H9 (cell line): ENCODE measurements at places on chromosomes 16 and 17. TPM values are rescaled to one million over a fixed set of nuclear protein-coding genes. Genes with fewer than 3 reads are reported as not detected.

DNA sequence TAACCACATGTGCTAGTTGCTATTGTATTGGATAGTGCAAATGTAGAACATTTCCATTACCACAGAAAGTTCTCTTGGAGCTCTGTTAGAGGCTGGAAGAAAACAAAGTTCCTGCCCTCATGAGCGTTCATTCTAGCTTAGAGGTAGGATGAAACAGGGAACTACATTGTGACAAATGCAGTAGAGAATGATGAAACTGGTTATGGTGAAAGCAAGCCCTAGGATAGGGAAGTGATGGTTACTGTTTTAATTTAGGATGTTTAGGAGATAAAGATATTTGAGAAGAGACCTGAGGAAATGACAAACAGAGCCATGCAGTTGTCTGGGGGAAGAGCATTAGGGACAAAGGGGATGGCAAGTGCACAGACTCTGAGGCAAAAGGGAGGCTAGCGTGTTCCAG, 50.7 kb downstream of the AATF start:
- H3K4me3 ChIP-seq = no peak overlapping the region
- no peaks in the 10 kb centered on the region for H3K4me1 ChIP-seq
- peaks cover 71% of the 10 kb centered on the region for H3K36me3 ChIP-seq
- no peaks in the 10 kb centered on the region for H3K27me3 ChIP-seq

DNA sequence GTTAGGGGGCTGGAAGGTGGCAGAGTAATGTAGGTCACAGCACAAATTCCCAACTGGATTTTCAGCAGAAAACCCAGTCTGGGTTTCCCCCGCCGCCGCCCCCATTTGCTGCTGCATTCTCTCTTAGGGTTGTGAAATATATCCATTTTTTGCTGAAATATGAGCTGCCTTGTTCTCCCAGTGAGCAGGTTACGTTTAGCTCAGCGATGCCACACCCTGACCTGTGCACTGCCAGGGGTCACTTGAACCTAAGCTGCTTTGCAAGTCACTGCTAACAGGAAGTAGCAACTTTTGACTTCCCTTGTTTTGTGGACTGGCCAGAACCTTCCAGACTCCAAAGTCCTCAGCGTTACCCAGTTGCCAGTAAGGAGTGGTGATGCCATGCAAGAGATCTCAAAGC, 274.1 kb downstream of the CPPED1 start:
- DNase-seq = no peak
- no peak overlapping the region for H3K4me3 ChIP-seq
- H3K4me1 ChIP-seq = no peaks in the 10 kb centered on the region
- H3K27me3 ChIP-seq = no peaks in the 10 kb centered on the region

DNA sequence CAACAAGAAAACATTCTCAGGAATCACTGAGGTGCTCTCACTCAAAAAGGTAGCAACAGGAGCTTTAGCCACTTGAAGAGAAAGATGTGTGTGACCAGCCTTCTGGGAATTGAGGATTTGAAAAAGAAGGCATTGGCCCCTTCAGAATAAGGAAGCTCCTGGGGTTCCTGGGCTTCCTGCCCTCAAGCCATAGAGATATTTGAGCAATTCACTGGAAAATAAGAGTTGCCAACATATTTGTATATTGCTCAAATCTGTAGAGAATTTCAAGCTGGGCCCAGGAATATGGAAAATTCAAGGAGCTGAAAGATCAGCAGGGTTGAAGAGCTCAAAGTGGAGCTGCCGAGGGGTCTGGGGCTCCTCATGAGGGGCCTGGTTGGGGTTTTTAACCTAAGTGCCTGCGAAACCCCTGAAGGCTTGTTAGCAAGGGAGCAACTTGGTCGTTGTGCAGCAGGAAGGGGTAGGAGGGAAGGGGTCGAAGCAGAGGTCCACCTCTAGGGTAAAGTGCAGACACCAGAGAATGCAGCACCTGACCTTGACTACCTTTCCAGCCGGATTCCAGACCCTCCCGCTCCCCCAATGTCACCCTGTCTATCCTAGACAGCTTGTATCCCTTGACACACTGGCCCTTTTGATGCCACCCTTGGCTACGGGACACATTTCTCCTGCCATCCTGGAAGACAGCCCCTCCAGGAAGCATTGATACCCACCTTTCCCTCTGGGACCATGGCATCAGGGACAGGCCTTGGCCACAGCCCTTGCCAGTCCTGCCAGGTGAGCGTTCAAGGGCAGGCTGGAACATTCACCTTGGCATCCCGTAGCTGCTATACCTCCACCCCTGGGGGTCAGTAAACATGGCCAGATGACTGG, 67.6 kb upstream of the SREBF1 start:
- H3K27ac ChIP-seq = no peak overlapping the region
- no peak for DNase-seq
- H3K27me3 ChIP-seq = no peaks in the 10 kb centered on the region
- peaks cover 2% of the 10 kb centered on the region; the same call in 1 of the 2 replicates for H3K4me1 ChIP-seq
- no peaks in the 10 kb centered on the region for H3K36me3 ChIP-seq

GRCh38 chr17:10156948-10157607, 41.3 kb downstream of the GAS7 start:
- H3K36me3 ChIP-seq = no peaks in the 10 kb centered on the region
- H3K27ac ChIP-seq = no peak overlapping the region
- no peak for DNase-seq
- no peaks in the 10 kb centered on the region for H3K27me3 ChIP-seq
- H3K4me1 ChIP-seq = no peaks in the 10 kb centered on the region

DNA sequence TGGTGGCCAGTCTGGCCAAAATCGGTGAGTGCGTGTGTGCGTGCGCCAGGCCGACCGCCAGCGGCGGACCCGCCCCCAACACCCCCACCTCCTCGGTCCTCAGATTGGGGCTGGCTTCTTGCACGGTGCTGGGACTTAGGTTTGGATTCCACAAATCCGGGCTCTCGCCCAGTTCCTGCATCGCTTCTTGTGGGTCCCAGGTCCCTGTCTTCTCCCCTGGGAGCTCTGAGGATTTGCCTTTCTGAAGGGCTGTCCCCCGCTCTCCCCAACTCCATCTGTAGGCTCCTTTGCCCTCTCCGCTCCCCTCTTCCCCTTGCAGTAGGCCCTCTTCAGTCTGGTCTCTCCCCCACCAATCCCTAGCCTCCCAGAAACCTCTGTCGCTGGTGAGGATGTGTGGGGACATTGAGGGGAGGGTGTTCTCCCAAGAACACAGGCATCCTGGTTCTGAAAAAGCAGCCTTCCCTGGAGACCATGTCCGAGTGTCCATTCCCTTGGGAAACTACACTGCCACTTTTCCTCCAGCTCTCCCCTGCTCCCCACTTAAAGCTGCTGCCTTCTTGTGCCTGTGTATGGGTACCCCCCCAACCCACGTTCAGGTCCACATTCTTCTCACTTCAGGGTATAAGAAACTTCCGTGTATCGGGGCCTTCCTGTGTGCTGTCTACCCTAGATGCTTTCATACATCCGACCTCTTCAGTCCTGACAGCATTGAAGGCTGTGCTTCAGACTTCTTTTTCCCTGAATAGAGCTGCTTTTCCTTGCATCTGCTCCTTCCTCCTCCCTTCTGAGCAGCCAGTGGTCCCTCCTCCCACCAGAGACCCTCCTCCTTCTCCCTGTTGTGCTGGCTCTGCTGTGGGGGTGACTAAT, 632 bp downstream of the SLC9A5 start:
- no peak for DNase-seq
- peak overlapping the region; percentile 83 for H3K4me3 ChIP-seq
- H3K27ac ChIP-seq = no peak overlapping the region
- H3K36me3 ChIP-seq = no peaks in the 10 kb centered on the region
- H3K27me3 ChIP-seq = no peaks in the 10 kb centered on the region; the same call in 1 of the 2 replicates
- peaks cover 4% of the 10 kb centered on the region; the same call in 1 of the 2 replicates for H3K4me1 ChIP-seq

GRCh38 chr17:50790618-50791017, 23.3 kb upstream of the ANKRD40CL start:
- DNase-seq = no peak
- 0 out of 2 replicates have a peak, but pooled peaks cover 4% of the 10 kb centered on the region for H3K4me1 ChIP-seq
- H3K27ac ChIP-seq = no peak overlapping the region
- H3K27me3 ChIP-seq = no peaks in the 10 kb centered on the region

GRCh38 chr17:1055751-1056645, 59.1 kb downstream of the TIMM22 start:
- peaks cover 26% of the 10 kb centered on the region for H3K36me3 ChIP-seq
- H3K27me3 ChIP-seq = no peaks in the 10 kb centered on the region
- no peak overlapping the region for H3K27ac ChIP-seq
- H3K4me1 ChIP-seq = no peaks in the 10 kb centered on the region
- peak; percentile 84 for DNase-seq
- no peak overlapping the region for H3K4me3 ChIP-seq

GRCh38 chr16:53713403-53714204, 9.6 kb downstream of the FTO start:
- H3K27me3 ChIP-seq = no peaks in the 10 kb centered on the region
- H3K4me3 ChIP-seq = no peak overlapping the region
- H3K36me3 ChIP-seq = no peaks in the 10 kb centered on the region
- H3K27ac ChIP-seq = no peak overlapping the region
- no peak for DNase-seq

DNA sequence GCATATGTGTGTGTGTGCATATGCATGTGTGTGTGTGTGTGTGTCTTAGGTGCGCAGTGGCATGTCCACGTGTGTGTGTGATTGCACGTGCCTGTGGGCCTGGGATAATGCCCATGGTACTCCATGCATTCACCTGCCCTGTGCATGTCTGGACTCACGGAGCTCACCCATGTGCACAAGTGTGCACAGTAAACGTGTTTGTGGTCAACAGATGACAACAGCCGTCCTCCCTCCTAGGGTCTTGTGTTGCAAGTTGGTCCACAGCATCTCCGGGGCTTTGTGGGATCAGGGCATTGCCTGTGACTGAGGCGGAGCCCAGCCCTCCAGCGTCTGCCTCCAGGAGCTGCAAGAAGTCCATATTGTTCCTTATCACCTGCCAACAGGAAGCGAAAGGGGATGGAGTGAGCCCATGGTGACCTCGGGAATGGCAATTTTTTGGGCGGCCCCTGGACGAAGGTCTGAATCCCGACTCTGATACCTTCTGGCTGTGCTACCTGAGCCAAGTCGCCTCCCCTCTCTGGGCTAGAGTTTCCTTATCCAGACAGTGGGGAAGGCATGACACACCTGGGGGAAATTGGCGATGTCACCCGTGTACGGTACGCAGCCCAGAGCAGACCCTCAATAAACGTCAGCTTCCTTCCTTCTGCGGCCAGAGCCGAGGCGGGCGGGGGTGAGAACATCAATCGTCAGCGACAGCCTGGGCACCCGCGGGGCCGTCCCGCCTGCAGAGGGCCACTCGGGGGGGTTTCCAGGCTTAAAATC, 47.6 kb downstream of the IL21R start:
- no peak for DNase-seq
- H3K27me3 ChIP-seq = no peaks in the 10 kb centered on the region
- H3K27ac ChIP-seq = no peak overlapping the region
- no peaks in the 10 kb centered on the region for H3K4me1 ChIP-seq
- H3K4me3 ChIP-seq = no peak overlapping the region
- H3K36me3 ChIP-seq = peaks cover 11% of the 10 kb centered on the region

DNA sequence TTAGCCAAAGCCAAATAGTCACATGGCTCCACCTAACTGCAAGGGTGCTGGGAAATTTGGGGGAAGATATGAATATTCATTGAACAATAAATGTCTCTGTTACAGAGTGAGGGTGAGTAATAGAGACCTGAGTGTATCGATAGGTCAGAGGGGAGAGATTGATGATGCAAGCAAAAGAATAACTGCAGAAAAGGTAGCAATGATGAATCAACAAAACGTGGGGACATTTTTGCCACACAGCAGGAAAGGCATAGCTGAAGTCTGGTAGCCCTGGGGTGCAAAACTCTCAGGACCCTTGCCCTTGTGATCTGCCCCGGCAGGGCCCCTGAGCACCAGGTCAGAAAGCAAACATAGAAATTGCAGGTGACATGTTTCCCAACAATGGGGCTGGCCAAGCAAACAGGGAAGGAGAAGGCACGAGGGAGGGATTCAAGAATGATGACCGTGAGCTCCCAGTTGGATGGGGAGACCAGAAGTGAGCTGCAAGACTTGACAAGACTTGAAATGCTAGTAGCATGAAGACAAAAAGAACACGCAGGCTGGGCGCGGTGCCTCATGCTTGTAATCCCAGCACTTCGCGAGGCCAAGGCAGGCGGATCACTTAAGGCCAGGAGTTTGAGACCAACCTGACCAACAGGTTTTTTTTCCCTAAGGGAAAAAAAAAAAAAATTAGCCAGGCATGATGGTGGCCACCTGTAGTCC, 12.7 kb upstream of the HERPUD1 start:
- no peak for DNase-seq
- H3K4me3 ChIP-seq = no peak overlapping the region
- H3K4me1 ChIP-seq = no peaks in the 10 kb centered on the region
- H3K27me3 ChIP-seq = no peaks in the 10 kb centered on the region

Gene TM4SF5
- total RNA-seq = not detected in 2 replicates

Gene TPSG1
- not detected in 2 replicates for total RNA-seq

Gene LRRC46
- total RNA-seq = 0.29 and 0.31 TPM in 2 replicates
